ENCODE measurements at places on chromosomes 5 and 9. TPM values are rescaled to one million over a fixed set of nuclear protein-coding genes. Genes with fewer than 3 reads are reported as not detected.

INSL6 gene
- not detected for total RNA-seq

CDO1 gene
- total RNA-seq, result 6.1 TPM

EQTN gene
- not detected for total RNA-seq

RHOBTB3 gene
- 44.1 TPM for total RNA-seq

PCDHGA6 gene
- 4.2 TPM for total RNA-seq

FAM200C gene
- 4.6 TPM for total RNA-seq

ISOC1 gene
- total RNA-seq, result 22.2 TPM

TAF1L gene
- not detected for total RNA-seq

HARS2 gene
- total RNA-seq, result 35.3 TPM

PCDHGA7 gene
- total RNA-seq, result 2.0 TPM

NUTM2G gene
- not detected for total RNA-seq

BTNL9 gene
- total RNA-seq, result 99.4 TPM

CLTA gene
- 122 TPM for total RNA-seq

TMEM252 gene
- not detected for total RNA-seq

RFK gene
- 13.8 TPM for total RNA-seq

LCN15 gene
- 0.35 TPM for total RNA-seq

CTNND2 gene
- 39.6 TPM for total RNA-seq

CARD9 gene
- 11.6 TPM for total RNA-seq

TPD52L3 gene
- not detected for total RNA-seq

TMC1 gene
- total RNA-seq, result not detected

UNC5A gene
- total RNA-seq, result not detected

SOX30 gene
- total RNA-seq, result 0.19 TPM

LCN12 gene
- 9.9 TPM for total RNA-seq

ARAP3 gene
- 20.7 TPM for total RNA-seq

CATSPER3 gene
- total RNA-seq, result 0.40 TPM

OTULINL gene
- total RNA-seq, result 23.0 TPM

IFNA2 gene
- total RNA-seq, result not detected

ADAMTS6 gene
- 9.7 TPM for total RNA-seq

SPATA31A1 gene
- not detected for total RNA-seq

CCDC192 gene
- not detected for total RNA-seq

SMIM3 gene
- 59.7 TPM for total RNA-seq

ITK gene
- total RNA-seq, result 50.8 TPM

CSF2 gene
- total RNA-seq, result not detected

All from spleen (tissue), 13 donors.